SJSA1 (cell line): ENCODE measurements at places on chromosomes 5 and 9.

- DNase-seq, result no peak
Observed at GRCh38 chr9:125785248-125785751, 38.1 kb downstream of the PBX3 start.

- no peak for DNase-seq
Observed at GRCh38 chr9:7176561-7176960, 418.8 kb downstream of the KDM4C start.

DNA sequence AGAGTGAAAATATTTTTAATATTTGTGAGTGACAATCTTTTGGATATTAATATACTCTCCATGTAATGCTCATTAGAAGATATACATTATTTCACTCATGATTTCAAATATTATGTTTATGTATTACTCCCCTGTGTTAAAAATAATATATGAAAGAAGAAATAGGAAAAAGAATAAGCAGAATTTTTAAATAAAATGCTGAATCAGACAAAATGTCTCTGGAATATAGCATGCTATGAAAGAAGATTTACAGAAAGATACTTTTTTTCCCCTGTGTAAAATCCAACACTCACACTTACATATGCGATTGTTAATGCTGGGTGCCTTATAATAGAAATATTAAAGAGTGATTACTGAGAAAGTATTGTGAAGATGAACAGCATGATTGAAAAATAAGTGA is 373.7 kb downstream of the ANXA1 start:
- no peak for DNase-seq

DNA sequence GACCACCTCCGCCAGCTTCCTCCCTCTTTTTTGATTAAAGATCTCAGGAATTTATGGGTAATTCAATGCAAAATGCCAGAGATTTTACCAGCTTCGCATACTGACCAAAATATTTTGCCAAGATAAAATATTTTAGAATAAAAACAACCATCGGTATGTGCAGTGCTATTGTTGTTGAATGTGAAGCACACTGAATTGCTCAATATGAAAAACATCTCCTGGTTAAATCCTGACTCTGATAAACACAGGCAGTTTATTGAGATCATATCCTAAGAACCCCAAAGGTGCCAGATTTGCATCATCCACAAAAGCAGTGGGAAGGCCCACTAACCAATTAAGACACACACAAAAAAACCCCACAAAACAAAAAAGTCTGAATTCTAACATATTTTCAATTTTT is 202.4 kb downstream of the GLIS3 start:
- DNase-seq, result no peak

- DNase-seq, result no peak
Observed at GRCh38 chr5:74482990-74483389, 157.5 kb downstream of the ENC1 start.

GRCh38 chr9:89435071-89435823 is 62.7 kb downstream of the SEMA4D start:
- no peak for DNase-seq

DNA sequence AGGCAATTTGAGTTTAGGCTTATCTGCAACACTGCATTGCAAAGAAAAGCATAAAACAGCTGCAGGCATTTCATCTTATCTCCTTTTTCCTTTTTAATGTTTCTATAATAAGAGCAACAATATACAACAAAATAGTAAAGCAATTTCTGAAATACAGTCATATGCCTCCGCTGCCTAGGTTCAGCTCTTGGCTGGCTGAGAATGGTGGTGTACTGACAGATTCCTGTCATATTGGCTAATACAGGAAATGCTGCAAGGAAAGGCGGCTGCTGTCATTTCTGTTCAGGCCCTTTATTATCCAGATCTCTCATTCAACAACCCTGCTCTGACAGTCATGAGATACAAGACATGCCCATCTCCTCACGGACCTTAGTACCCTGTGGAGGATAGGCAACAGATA is 677.0 kb downstream of the TAF11L14 start:
- DNase-seq, result no peak

DNA sequence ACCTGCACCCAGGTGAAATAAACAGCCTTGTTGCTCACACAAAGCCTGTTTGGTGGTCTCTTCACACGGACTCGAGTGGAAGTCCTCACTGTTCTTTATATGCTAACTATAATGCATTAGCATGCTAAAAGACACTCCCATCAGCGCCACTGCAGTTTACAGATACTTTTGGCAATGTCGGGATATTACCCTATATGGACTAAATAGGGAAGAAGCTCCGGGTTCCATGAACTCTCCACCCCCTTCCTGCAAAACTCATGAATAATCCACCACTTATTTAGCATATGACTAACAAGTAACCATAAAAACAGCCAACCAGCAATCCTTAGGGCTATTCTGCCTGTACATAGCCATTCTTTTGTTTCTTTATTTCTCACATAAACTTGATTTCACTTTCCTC is 426.2 kb upstream of the PTPRD start:
- no peak for DNase-seq

GRCh38 chr5:5572976-5573797 is 150.7 kb downstream of the ICE1 start:
- DNase-seq, result no peak

GRCh38 chr9:116688806-116689485 is 1.8 kb downstream of the TRIM32 start:
- no peak for DNase-seq

GRCh38 chr9:124267271-124267807 is 9.6 kb downstream of the NEK6 start:
- DNase-seq, result peak; percentile 82

GRCh38 chr9:123651871-123652270 is 278.1 kb downstream of the DENND1A start:
- no peak for DNase-seq

DNA sequence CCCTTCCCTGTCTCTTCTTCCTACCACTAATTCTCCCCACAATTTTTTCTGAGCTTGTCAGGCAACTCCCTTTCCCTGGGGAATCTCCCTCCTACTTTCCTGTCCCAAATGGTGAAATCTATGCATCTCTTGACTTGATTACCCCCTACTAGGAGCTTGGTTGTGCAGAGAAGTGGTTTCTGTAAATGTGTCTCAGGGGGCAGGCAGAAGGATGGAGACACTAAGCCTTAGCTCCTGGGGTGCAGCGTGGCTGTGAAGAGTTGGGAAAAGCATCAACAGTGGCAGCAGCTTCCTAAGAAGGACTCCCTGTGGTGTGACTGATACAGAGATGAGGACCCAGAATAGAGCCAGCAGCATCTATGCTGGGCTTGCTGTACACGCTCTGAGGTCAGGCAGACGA is 62.3 kb downstream of the NRG2 start:
- no peak for DNase-seq
